Pancreas (tissue), 10 donors: ENCODE measurements at places on chromosomes 5 and 9. TPM values are rescaled to one million over a fixed set of nuclear protein-coding genes. Genes with fewer than 3 reads are reported as not detected.
A peak's percentile ranks its signal among the peaks of the same experiment; 100 is the strongest.

GRCh38 chr5:108728566-108729241 is 19.0 kb upstream of the FER start:
- DNase-seq = peak; percentile 8

GRCh38 chr5:168153263-168153875 is 138.1 kb upstream of the WWC1 start:
- no peak for DNase-seq

DNA sequence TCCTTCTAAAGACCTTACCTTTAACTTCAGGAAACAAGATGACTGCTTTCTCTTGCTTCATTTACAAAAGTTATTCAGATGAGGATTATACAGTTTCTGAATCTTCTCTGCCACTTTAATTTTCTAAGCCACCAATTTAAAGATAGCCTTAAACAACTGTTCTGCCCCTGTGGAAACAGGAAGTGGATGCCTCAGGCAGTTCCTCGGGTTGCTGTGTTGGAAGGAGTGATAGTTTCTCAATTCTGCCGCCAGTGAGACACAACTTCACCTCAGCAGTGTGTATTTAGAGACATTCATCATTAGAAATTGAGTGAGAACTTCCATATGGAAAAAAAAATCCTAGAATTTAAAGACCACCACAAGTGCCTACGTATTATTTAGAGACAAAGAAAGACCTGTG is 475.1 kb upstream of the WWC1 start:
- no peak for DNase-seq

Gene IRX2
- total RNA-seq = 0.56 TPM

- peak; percentile 45 for DNase-seq
Measured at GRCh38 chr5:178793151-178793550, 62.7 kb upstream of the ZNF354A start.

Gene F2RL1
- 15.7 TPM for total RNA-seq
